ENCODE measurements at places on chromosomes 4 and X. TPM values are rescaled to one million over a fixed set of nuclear protein-coding genes. Genes with fewer than 3 reads are reported as not detected.
A peak's percentile ranks its signal among the peaks of the same experiment; 100 is the strongest.

ITGB1BP2 gene
- total RNA-seq, result 14.1 TPM

DNA sequence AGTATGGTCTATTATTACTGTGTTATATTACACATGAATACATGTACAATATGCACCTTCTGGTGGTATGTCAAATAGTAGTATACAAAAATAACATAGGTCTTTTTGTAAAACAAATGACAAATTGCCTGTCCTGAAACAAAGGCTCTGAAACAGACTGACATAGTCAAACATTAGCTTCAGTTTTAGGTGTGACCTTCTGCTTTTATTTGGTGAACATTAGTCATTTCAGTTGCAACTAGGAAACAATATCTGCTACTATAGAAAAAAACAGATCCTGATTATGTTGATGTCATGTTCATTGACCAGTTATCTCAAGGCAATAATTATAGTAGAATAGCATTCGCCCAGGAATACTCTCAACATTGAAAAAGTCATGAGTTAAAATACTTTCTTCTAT, 123.0 kb downstream of the CHRNA9 start:
- H3K36me3 ChIP-seq, result no peaks in the 10 kb centered on the region
- H3K27me3 ChIP-seq, result no peaks in the 10 kb centered on the region
- H3K4me3 ChIP-seq, result no peak overlapping the region
- DNase-seq, result no peak

- no peak overlapping the region for H3K4me3 ChIP-seq
- H3K36me3 ChIP-seq, result no peaks in the 10 kb centered on the region
Observed at GRCh38 chr4:7169134-7169533, 23.2 kb upstream of the SORCS2 start.

DNA sequence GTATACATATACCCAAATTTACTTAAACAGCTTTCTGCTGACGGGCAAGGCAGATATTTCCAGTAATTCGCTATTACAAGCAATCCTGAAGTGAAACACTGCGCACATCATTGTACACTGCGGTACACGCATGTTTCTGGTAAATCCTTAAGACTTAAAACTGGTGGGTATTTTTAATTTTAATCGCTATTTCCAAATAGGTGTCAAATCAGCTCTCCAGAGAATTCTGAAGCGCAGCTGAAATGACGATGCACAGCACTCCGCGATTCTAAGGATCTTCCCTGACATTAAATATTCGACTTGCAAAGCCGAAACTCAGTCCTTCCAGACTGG, 361 bp downstream of the TMEM128 start:
- no peaks in the 10 kb centered on the region for H3K4me1 ChIP-seq
- H3K4me3 ChIP-seq, result peak overlapping the region; percentile 80
- H3K27ac ChIP-seq, result peak overlapping the region; percentile 92
- no peak for DNase-seq
